Brain microvascular endothelial cell (primary cell): ENCODE measurements at places on chromosomes 7 and 10.

GRCh38 chr7:5682551-5683279, 98.7 kb downstream of the RNF216 start:
- DNase-seq: no peak

GRCh38 chr7:84060760-84061261, 133.8 kb downstream of the SEMA3A start:
- peak; percentile 11 for DNase-seq

DNA sequence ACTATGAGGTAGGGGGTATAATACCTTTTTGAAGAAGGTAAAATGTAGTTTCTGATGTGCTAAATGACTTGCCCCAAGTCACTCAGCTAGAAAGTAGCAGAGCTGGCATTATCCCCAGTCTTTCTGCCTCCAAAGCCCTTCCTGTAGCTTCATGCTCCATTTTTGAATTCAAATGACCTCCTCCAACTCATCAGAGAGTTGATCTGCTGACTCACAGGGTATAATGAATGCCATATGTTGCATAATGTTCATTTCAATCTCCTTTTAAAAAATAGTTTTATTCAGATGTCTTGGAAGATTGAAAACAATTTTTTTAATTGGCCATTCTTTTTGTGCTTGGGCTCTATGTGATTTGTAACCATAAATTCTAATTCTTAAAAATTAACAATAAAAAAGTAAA, 272.8 kb upstream of the IMMP2L start:
- peak; percentile 65 for DNase-seq

DNA sequence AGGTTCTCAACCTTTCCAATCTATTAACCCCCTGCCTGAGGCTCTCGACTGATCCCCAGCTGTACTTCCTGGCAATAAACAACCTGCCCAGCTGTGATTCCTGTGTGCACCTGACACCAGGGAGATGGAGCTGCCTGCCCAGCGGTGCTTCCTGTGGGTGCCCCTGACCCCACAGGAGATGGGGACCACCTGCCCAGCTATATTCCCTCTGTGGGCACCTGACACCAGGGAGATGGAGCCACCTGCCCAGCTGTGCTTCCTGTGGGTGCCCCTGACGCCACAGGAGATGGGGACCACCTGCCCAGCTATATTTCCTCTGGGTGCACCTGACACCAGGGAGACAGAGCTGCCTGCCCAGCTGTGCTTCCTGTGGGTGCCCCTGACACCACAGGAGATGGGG, 184.0 kb downstream of the DIP2C start:
- DNase-seq: no peak

DNA sequence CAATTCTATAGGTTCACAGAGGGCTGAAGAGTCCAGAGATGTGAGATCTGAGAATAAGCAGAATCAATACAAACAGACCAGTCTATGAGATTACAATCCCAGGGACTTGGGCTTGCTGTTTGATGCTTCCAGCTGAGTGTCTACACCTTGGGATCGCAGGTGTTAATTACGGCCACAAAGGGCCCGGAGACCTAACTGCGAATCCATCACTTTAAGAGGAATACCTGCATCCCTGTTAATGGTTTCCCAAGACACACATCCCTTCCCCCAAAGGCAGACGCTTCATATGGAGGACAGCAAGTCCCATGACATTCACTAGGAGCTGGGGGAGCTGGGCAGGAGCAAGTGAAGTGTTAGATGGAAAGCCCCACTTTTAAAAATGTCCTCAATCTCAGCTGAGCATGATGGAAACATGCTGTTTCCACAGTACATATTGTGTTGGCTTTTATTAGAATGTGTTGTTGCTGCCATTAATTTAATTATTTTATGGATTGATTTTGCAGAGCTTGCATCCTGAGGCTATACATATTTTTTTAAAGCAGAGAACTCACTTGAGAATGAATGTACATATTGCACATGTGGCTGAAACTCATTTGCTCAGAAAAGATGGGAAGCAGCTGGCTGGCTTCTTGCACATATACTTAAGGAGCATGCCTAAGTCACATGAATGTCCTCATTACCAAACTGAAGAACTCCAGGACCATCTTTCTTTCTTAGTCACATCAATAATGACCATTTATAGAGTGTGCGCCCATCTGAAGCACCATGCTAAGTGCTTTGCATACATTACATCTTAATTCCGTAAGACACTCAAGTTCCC, 151.3 kb downstream of the NEBL start:
- DNase-seq: no peak

DNA sequence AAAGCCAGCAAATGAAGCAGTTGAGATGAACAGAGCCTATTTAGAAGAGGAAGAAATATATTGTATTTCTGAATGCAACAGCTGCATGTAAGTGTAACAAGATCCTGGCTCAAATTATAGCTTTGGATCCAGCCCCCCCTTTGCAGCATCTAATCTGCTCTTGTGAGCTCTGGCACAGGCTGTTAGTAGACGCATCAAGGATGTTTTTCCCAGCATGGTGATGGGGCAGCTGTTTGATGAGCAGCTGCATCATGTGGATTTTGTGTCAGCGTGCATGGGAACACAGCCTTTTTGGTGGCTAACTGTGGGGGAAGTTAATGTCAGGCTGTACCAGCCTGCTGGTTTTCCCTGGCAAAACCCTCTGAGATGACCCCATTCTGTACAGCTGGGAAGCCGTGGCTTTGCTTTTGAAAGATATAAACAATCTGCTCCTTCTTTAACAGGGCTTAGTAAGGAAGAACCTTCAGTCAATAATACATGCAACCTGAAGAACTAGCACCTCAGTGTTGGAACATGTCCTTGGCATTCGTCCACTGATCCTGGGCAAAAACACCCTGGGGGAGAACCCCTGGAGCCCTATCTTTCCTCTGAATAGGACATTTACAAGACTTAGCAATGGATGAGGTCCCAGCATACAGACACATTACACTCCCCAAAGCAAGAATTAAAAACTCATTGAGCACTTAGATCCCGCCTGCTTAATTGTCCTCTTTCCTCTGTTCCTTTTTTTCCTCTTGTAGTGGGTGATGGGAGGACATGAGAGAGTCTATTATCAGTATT, 70.6 kb downstream of the NPS start:
- DNase-seq: no peak

GRCh38 chr10:116646502-116646901, 25.7 kb downstream of the PNLIPRP2 start:
- no peak for DNase-seq

GRCh38 chr7:17988858-17989257, 38.8 kb downstream of the PRPS1L1 start:
- no peak for DNase-seq

DNA sequence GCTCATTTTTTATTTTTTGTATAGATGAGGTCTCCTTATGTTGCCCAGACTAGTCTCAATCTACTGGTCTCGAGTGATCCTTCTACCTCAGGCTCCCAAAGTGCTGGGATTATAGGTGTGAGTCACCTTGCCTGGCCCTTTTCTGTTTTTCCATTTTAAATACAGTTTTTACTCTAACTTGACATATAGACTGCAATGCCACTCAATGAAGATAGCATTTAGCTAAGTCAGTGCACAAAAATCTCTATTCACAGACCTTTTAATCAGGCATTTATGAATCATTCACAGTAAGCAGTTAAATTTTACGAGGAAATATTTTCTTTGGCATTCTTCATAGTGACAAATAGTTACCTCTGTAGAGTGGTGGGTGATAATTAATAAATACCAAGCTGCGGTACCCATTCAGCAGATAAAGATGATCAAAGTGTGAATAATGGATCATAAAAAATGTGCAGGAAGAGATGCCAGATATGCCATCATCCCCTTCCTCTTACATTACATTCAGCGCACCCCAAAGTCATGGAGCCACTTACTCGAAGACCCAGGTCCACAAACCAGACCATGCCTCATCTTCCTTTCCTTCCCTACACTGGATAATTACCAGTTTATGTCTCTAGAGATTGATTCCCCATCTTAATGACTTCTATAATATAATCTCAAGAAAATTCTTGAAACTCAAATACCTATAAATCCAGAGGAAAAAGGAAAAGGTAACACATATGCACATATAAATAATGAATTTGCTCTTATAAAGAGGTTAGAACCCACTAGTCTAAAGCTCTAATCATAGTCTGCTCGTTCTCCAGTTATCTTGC, 56.0 kb downstream of the UBE2H start:
- no peak for DNase-seq

GRCh38 chr10:17229967-17230682, 2.1 kb downstream of the VIM start:
- peak; percentile 53 for DNase-seq

DNA sequence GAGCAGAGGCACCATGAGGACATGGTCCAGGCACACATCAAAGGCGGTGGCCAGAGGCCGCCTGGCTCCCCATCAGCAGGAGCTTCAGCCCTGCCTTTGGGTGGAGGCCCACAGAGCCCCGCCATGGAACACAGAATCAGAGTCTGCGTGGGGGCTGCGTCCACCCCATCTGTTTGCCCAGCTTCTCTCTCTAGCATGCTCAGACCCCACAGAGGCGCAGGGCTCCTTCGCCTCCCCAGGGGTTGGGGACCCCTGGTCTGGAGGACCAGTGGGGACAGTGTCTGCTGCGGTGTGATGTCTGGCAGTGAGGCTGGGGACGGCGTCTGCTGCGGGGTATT, 321.9 kb downstream of the PTPRN2 start:
- no peak for DNase-seq

DNA sequence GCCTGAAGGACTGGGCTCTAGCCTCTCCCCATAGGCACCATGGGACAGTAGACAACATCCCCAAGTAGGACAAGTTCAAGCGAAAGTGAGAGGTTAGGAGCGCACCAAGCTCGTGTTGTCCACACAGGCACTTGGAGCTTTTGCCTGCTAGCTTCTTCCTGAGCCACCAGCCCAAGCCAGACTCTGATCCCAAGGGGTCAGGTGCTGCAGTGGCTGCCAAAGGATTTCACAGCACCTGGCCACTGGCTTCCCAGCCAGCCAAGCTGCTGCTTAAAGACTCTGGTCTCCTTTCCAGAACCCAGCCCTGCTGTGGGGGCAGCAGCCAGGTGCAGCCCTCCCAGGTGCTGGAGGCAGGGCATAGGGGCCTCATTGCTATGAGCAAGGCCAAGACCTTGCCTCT, 33.0 kb upstream of the UNC5B start:
- DNase-seq: no peak

- no peak for DNase-seq
Observed at GRCh38 chr10:29353887-29354561, 65.2 kb downstream of the LYZL1 start.

DNA sequence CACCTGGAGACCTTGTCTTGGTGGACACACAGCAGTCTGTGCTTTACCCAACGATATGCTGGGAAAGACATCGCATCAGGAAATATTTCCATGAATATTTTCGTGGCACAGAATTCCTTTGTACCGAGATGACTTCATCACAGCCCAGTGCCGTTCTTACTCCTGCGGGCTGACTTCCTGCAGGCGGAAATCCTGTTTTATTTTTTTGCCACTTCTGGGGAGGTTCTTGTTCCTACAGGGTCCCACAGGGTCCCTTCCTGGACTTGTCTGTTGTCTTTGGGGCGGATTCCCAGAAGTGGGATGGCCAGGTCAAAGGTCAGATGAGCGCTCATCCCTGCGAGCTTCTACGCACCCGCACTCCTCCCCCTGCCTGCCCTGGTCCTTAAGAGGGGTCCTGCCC, 86.5 kb downstream of the DNAJB6 start:
- peak; percentile 56 for DNase-seq

DNA sequence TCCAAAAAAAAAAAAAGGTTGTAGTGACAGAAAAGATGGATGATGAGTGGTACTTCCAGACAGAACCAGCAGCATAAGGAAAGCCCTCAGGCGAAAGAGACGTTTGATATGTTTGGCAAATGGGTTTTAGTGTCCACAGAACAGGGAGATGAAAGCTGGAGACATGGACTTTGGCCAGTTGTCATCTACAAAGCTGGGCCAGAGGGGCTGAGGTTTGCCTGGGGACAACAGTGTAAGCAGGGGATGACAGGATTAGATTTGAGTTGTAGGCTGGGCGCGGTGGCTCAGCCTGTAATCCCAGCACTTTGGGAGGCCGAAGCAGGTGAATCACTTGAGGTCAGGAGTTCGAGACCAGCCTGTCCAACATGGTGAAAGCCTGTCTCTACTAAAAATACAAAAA, 47.8 kb upstream of the ELN start:
- DNase-seq: no peak

GRCh38 chr7:157373493-157373892, 36.7 kb downstream of the DNAJB6 start:
- DNase-seq: no peak

- no peak for DNase-seq
Observed at GRCh38 chr10:92382631-92383030, 91.7 kb downstream of the MARCHF5 start.

GRCh38 chr10:10211409-10211808, 806.3 kb upstream of the CELF2 start:
- DNase-seq: no peak

DNA sequence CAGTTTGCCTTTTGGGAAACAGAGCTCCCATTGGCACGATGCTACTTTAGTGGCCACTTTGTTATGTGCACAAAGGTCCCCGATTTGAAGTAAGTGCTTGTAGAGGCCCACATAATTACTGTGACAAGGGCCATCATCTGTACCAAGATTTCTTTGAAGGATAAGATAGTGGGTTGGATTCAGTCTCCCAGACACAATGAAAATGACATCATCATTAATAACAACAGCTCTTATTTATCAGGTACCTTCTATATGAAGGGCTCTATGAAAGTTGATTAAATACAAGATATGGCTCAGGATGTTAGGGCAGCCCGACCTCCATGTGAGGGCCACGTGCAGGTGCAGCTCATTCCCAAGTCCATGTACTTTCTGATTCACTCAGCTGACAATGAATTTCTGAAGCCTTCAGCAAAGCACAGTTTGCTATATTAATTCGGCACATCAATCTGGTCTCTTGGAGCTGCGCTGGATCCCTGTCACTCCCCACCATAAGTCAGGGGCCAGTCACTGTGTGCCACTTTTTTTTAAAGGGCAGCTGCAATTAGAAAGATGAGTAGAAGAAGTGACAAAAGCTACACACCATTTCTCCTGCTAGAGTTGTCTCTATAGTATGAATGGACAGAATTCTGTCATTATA, 140.3 kb downstream of the ABCA13 start:
- DNase-seq: no peak

- DNase-seq: peak; percentile 89
Observed at GRCh38 chr7:149495785-149496641, 1.6 kb downstream of the ZNF746 start.

GRCh38 chr7:73936967-73937366, 76.0 kb downstream of the TMEM270 start:
- DNase-seq: no peak

DNA sequence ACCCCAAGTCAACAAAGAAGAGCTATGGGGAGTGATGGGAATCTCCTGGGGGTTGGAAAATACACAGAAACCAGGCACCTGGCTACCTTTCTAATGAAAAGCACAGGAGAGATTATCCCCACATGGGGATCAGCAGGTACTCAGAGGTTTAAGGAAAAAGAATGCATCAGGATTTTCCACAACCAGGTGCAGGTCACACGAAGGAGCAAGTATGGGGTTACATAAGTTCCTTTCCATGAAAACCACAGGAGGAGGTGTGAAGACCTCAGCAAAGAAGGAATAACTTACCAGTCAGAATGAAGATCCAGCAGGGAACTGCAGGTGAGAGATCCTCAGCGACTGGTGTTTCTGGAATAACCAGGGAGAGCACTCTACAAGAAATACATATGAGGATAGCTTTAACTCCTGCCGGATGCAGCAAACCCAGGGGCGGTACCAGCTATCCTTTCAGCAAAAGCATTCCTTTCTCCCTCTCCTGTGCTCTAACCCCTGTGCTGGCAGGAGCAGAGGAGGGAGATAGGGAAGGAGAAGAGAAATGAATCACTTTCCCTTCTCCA, 116.7 kb upstream of the TMEM106B start:
- no peak for DNase-seq
